ENCODE measurements at places on chromosomes 2 and 18.

DNA sequence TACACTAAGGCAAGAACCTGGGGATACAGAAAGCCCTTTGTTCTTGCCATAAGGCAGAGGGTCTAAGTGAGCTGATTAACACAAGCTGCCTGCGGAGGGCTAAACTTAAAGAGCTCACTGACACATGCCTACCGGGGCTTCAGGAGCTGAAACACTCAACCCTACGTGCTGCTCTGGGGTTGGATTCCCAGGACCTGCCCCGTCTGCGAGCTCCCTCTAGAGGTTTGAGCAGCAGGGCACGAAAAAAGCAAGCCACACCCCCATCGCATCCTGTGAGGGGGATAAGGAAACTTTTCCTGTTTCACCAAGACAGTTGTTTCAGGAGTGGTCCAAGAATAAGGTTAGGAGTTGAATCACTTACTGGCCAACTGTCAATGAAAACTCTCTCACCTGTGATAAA lies 562.1 kb downstream of the TMX3 start:
- peak; percentile 73 for DNase-seq

DNA sequence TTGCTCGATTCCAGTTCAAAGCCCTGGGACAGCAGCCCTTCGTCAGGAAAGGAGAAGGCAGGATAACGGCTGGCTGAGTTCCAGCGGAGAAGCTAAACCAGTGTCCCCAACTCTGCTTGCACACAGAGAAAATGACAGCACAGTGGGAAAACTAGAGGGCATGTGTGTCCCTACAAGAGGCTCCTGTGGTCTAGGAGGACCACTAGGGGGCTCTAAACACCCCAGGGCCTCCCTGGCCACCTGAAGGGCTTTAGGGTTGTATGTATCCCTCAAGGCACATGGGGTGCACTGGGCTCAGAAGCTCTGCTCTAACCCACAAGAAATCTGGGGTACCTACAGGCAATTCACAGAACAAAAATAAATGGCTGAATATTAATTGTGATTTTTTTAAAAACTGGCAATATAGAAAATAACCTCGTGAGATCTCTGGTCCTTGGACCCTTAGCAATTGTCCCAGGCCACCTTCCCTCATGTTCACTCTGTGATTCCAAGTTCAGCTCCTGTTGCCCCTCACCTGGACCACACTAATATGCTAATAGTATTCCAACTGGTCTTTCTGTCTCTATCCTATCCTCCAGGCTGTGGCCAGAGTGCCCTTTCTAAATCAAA lies 17.5 kb downstream of the STAT1 start:
- peak; percentile 52 for DNase-seq

- DNase-seq = no peak
Observed at GRCh38 chr18:3103576-3103975, 90.6 kb upstream of the LPIN2 start.

DNA sequence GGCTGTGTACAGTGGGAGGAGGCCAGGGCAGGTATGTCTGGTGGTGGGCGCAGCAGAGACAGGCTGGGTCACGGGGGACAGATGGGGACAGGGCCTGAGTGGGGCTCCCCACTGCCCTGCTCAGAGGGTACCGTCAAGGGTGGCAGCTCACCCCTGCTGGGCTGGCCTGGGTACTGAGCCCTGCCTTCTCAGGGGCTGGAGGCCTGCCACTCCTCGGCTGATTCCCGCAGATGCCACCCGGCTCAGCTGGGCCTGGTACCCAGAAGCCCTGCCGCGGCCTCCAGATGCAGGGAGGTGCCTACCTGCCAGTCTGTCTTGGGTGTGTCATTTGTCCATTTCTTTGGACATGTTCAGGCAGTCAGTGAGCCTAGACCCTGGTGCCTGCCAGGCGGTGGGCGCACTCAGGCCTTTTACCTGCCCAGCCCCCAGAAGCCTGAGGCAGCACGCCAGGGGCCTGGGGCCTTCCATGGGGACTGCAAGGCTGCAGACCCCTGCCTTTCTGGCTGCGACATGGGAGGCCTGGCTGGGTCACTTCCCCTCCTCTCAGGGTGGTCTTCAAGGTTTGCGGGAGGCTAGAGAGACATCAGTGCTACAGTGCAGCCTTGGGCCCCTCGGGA lies 3.3 kb downstream of the SNORC start:
- no peak for DNase-seq

All from WTC11 (cell line).